ENCODE measurements at places on chromosomes 2 and 18.

DNA sequence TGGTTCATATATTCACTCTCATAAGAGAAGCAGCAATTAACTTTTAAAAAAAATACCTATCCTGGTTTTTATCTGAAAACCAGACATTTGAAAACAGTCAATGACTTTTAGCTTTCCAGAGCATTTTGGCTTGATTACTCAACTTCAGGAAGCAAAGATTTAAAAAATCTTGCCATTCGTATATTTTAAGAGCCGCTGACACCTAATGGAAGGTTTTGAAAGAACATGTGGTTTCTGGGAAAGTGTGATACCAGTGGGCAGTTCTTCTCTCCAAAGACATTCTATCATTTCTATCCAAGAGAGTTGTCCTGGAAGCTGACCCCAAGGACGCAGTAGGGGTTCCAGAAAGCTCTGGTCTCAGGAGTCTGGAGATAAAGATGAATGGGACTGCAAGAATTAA is 234.7 kb downstream of the TTC32 start:
- no peak for DNase-seq

DNA sequence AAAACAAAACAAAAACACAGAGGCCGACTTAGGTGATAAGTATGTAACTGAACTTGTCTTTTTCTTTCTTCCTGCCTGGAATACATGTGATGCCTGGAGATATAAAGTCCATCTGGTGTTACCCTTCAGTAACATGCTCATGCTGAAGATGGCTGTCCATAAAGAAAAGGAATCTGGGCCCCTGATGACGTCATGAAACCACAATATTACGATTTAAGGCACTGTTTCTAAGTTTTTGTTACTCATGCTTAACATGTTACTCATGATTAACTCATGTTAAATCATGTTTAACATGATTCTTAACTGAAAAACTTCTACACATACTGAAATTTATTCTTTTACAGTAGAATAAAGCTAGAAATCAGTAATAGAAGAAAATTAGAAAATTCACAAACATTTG is 49.0 kb downstream of the STRADB start:
- no peak for DNase-seq

- DNase-seq = no peak
Observed at GRCh38 chr2:152242787-152243472, 67.4 kb upstream of the STAM2 start.

- DNase-seq = no peak
Observed at GRCh38 chr18:9613550-9614400, 584 bp downstream of the PPP4R1 start.

GRCh38 chr2:216110620-216111019 is 1.5 kb downstream of the XRCC5 start:
- no peak for DNase-seq

DNA sequence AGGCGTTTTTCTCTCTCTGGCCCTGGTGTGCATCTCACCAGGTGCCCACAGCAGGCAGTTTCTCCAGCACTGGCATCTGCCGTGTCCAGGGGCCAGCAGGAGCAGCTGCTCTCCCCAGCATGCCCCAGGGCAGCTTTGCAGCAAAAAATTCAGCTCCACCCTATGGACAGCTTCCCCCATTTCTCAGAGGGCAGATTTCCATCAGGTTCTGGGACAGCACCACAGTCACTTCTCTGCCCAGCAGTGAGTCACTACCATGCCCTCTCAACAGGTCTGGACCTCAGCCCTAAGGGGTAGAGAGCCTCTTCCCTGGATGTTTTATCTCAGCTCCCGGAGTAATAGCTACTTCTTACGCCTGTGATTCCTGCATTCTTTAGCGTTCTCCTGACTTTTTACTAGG is 170.2 kb upstream of the RAB12 start:
- DNase-seq = no peak

DNA sequence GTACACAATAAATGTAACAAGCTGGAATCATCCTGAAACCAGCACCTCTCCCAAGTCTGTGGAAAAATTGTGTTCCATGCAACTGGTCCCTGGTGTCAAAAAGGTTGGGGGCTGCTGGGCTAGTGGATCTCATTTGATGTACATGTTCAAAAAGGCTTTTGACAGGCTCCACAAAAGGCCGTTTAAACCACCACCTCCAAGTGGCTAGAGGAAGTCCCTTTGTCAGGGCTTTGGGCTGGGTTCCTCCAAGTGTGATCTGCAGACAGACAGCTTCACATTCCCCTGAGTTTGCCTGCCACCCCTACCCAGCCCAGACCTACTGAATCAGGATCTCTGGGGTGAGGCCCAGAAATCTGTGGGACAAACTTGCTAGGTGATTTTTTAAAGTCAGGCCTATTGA is 84.7 kb downstream of the TGFA start:
- no peak for DNase-seq

DNA sequence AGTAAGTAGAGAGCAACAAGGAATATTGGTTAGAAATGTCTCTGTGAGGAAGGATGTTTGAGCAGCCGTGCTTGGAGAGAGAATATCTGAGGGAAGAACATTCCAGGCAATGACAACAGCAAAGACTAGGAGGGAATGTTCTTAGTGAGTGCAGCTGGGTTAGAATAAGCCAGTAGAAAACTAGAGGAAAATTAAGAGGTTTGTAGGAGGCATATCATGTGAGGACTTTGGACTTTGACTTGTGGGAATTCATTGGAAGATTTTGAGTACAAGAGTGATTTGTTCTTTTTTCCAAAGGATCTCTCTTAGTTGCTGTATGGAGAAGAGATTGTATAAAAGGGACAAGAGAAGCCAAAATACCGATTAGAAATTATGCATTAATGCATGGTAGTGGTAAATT is 47.2 kb downstream of the PPM1B start:
- no peak for DNase-seq

GRCh38 chr2:149184991-149185390 is 145.4 kb upstream of the LYPD6 start:
- DNase-seq = no peak

GRCh38 chr2:196952936-196953335 is 26.4 kb upstream of the PGAP1 start:
- DNase-seq = no peak

DNA sequence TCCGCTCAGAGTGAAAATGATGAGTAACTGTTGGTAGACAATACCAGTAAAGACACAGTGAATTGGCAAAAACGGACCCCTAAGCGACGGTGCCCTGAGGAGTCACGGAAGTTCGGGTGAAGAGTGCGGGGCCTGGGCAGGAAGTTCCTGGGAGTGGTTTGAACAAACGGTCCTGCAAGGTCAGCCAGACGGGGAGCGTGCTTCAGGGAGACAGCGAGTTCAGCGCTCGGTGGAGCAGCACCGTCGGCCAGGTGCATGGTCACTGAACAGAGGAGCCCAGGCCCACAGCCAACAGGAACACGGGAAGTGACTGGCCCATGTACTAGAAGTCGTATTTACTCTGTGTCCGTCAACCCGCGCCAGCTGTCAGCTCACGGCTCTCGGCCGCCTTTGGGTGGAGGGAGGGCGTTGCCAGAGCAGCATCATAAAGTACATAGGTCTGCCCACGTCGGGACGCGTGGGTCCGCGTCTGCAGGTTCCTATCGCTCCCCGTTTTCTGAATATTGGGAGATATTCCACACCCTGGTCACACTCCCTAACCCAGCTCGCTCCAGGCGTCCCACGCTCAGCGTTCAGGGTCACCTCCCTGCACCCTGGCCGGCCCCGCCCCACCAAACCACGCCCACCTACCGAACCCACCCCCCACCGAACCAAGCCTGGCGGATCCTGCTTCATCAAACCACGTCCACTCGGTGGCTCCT is 75.6 kb upstream of the UXS1 start:
- no peak for DNase-seq

GRCh38 chr2:95670167-95670566 is 78.4 kb downstream of the TRIM43 start:
- no peak for DNase-seq

GRCh38 chr2:189441709-189442074 is 418 bp downstream of the WDR75 start:
- no peak for DNase-seq

- no peak for DNase-seq
Observed at GRCh38 chr18:40612356-40612755, 1342.7 kb upstream of the PIK3C3 start.

DNA sequence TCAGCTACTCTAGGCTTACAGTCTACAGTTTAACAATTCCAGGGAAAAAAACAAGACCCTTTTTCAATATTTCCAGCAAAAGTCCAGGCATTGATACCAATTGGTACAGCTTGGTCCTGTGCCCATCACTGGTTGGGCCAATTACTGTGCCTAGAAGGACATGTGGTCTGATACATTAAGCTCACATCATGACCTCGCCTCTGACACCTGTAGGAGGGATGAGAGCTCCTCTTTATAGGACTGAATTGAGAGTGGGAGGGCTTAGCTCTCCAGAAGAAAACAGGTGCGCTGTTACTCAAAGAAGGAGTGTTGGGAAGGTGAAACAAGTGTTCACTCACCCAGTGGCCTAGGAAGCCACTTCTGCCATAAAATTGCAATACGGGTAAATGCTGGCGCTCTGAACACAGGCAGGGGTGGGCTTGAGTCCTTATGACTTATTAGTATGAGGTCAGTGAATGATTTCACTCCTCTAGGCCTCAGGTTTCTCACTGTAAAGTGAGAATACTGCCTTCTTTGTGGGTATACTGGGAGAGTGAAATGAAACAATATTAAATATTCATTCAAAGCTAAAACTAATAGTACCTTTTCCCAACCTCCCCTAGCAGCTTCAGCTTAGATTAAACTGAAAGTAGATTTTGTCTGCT is 49.7 kb downstream of the RABL2A start:
- no peak for DNase-seq

DNA sequence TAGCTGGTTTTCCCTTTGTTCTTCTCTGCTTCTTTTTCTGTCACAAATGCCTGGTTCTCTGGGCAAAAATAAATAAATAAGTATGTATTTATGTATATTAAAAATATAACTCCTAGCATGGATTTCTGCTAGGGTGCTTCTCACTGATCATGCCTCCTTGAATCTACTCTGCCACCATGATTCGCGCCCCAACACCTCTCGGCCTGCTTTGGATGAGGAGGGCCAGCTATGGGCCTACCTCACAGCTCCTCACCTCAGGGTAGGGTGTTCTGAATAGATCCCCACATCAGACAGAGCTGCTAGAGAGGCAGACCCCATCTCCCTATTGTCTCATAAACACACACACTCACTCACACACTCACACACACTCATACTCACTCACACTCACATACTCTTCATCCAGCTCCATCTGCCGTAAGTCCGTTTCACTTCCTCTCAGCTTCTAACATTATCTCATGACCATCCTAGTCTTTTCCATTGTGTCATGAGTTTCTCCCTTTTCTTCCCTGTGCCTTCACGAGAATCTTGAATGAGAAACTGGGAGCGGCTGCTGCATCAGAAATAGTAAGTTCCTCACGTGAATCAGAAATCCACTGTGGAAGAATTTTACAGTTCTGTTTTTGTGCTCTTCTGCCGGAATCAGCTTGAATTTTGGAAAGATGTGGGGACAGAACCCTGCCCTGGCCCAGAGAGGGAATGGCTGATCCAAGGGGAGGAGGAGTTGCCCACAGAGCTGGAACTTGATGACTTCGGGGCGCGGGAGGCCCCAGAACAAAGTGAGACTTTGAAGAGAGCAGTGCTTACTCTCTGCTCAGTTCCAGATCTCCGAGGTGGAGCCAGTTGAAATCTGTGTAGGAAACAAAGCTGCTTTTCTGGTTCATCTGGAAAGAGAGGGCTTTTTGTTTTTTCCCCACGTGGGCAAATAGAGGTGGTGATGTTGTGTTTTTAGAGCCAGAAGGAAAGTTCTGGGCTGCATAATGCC is 20.9 kb downstream of the ANXA4 start:
- DNase-seq = no peak

DNA sequence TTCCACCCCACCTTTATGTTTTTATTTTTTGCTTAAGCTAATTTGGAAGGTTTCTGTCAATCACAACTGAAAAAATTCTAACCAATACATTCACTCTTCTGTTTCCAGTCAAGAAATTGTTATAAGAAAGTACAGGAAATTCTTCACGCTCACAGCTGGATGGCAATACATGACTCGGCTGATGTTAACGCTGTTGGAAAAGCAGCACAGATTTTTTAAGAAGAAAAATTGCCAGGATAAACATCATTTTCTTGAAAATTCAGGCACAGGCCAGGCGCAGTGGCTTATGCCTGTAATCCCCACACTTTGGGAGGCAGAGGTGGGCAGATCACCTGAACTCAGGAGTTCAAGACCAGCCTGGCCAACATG is 46.1 kb downstream of the STPG4 start:
- DNase-seq = no peak

DNA sequence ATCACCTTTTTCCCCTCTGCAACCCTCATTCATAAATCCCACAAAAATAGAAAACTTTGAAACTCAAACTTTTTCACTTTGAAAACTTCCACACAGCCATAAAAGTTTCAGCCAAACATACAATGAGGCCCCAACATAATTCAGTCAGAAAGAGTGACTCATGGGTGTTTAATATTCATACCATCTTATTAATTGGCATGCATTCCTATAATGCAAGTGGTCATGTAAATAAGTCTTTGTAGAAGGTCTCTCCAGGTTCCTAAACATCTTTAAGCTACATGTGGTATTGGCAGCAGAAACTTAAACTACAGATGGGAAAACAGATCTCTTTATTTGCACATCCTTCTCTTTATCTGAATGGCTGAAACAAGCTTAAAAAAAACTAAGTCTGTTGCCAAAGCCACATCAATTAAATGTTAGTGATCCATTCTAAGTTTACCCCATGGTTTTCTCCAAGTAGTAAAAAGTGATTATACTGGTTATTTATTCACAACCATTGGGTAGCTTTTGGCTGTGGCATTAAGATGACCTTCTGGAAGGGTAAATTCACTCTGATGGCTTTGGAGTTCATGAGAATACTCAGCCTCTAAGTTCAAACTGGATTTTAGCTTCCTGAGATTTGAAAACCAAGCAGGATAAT is 70.2 kb upstream of the LYPD1 start:
- no peak for DNase-seq

- DNase-seq = peak; percentile 90
Observed at GRCh38 chr18:36309436-36310391, 12.2 kb downstream of the FHOD3 start.

DNA sequence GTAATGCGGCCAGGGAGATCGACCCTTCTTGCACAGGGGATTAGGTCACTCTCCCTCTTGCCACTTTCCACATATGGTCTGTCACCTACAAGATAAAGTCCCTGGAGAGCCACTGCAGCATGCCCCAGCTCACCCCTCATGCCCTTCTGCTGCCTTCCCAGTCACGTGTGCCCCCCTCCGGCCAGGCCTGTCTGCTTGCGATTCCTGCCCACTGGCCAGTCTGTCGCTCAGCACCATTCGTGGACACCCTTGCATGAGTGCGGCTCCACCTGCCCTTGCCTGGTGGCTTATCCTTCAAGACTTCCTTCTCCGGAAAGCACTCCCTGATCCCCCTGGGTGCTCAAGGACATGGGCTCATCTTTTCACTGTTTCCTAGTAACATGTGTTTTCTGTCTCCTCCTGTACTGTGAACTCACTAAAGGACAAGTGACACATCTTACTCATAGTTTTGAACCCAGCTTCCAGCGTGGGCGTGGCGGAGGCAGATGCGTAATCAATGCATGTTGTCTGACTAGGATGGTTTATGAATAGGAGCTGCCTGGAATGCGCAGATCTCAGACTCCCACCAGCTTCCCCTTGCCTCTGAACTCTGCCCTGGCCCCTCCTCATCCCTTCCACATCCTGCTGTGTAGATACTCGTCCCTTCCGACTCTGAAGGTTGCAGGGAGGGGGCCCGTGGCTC is 7.8 kb upstream of the NT5DC4 start:
- no peak for DNase-seq

- DNase-seq = no peak
Observed at GRCh38 chr2:162704496-162704895, 134.1 kb downstream of the KCNH7 start.
